ENCODE measurements at places on chromosomes 7 and 10.

DNA sequence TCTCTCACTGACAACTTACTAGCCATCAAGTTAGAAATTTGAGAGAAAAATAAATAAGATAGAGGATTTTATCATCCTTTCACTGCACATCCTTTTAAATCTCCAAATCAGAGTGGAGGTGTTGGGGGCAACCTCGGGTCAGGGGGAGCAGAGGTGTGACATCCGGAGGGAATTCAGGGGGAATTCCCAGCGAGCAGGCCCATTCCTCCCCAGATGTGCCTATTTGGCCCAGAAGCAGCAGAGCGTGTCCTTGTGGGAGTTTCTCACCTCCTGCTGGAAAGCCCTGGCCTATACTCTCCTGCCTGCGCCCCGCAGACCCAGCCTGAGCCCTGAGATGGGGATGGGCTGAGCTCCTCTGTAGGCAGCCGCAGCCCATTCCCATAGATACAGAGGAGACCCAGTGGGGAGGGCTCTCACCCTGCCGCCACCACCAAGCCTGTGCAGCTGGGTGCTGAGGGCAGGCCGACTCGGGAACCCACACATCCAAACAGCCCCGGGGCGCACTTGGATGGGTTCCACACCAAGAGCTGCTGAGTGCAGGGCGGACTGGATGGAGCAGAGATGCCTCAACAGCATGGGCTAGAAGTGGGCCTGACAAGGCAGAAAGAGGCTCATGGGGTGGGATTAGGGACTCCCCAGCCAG, 124.5 kb downstream of the CXCL12 start:
- DNase-seq = no peak

GRCh38 chr7:572416-573268, 53.0 kb upstream of the PDGFA start:
- no peak for DNase-seq

DNA sequence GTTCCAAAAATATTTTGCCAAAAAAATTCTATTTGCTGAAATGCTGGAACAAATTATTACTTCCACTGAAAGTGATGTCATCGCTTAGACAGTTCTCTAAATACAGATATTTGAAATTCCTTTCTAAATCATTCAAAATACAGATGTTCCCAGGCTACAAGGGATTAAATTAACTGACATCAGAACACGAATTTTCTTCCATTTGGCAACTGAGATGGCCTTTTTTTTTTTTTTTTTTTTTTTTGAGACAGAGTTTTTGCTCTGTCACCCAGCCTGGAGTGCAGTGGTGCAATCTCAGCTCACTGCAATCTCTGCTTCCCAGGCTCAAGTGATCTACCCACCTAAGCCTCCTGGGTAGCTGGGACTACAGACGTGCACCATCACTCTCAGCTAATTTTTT, 57.0 kb downstream of the P4HA1 start:
- DNase-seq = no peak

DNA sequence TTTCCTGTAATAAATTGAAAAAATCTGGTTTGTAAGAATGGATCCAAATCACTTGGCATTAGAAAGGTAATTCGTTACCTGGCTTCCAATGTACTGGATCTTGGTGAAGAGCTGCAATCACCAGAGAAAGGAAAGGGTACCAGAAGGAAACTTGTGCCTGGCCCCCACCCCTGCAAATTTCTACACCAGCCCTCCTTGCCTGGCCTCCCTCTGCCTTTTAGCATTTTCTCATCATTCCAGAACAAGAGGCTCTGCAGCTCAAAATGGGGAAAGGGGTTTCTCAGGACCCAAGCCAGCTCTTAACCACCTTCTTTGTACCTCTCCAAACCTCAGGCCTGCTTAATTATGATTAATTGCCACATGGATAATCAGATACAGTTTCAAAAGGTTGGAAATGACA, 612.8 kb upstream of the MGMT start:
- no peak for DNase-seq

DNA sequence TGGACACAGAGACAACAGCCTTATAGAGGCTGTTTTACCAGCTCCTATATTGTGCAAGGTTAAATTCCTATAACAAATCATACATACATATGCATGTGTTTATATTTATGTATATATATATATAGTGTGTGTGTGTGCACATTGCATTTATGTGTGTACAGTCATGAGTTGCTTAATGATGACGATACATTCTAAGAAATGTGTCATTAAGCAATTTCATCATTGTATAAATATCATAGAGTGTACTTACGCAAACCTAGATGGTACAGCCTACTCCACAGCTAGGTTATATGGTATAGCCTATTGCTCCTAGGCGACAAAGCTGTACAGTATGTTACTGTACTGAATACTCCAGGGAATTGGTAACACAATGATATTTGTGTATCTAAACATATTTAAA, 30.1 kb upstream of the TNKS2 start:
- no peak for DNase-seq

GRCh38 chr10:12022580-12023257, 19.9 kb downstream of the UPF2 start:
- no peak for DNase-seq

- no peak for DNase-seq
Observed at GRCh38 chr10:31020209-31020608, 11.5 kb downstream of the ZNF438 start.

DNA sequence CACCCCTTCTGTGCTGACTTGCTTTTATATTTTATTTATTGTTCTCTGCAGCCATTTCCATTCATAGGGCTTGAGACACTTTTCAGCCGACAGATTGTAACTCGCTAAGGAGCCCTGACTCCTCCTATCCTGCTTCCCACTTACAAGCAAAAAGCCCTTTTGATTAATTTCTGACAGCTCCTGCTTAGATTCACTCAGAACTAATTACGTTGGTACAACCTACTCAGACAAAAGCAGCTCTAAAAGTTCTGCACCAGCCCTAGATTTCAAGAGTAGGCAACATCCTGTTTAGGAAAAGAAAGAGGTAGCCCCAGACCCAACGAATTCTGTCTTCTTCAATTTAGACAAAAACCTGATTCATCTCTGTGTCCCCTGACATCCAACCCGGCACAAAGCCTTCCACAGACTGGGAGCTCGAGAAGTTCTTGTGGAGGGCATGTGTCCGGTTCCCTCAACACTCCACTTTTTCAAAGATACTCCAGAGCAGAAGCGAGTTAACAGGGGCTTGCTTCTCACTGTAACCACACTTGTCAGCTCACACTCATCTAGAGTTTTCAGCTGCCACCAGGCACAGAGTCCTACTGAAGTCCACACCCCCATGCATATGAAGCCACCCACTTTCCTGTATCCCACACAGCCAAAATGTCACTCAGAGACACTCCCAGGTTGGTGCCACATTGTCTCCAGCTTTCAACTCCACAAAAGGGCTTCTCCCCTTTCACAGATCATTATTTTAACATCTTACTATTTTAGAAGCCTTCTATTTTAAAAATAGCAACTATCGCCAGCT, 113.6 kb upstream of the NFE2L3 start:
- no peak for DNase-seq

DNA sequence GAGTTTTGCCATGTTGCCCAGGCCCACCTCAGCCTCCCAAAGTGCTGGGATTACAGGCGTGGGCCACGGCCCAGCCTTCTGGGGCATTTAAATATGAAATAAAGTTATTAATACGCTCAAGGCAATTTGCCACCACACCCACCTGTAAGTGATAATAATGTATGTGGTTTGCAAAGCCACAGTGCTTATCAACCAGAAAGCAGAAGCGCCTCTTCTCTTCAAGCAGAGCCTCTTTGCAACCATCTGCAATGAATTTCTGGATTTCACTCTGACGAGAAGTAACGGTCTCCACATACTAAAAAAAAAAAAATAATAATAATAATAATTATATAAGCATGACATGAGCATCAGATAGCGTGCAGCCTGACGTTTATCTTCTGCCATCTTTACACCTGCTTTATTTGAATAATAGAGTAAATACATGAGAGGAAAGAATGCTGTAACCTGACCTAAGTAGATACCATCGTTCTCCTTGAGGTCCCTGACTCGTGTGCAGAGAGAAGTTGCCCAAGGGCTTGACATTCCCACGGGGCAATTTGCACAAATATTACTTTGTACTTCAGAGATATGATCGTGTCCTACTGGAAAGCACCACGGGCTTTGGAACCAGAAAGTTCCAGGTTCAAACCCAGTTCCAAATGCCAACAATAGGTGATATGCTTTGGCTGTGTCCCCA, 34.0 kb downstream of the BRI3 start:
- no peak for DNase-seq

GRCh38 chr10:132303361-132304115, 4.2 kb downstream of the STK32C start:
- DNase-seq = no peak

- no peak for DNase-seq
Observed at GRCh38 chr7:6012355-6013104, 3.5 kb downstream of the AIMP2 start.

DNA sequence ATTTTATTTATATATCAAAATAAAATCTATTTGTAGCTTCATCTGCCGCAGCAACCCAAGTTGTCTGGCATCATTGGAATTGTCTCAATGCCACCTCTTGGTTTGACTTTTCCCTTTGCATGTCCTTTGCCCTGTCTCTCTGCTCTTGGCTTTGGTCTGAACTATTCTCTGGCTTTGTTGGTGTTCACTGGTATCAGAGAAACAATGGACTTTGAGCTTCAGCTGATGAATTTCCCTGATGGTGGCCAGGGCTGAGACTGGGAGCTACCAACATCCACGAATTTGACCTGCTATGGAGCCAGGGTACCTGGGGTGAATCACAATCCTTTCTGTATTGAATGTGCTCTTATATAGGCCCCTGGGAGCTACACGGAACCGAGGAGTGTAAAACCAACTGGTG, 311.7 kb upstream of the KIAA1217 start:
- DNase-seq = no peak

DNA sequence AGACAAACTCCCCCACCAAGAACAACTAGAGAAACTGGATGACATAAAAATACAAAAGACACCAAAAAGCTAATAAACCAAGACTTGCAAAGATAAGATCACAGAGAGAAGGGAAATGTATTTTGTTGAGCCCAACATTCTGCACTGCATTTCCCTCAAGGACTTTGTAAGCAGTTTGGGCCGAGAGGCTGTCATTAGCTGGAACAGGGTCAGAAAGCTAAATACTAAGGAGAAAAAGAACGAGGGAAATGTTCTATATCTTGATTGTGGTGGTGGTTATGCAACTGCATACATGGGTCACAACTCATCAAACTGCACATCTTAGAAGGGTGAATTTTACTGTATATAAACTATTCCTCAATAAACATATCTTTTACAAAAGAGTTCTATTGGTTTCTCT, 315.0 kb downstream of the IPMK start:
- DNase-seq = no peak

DNA sequence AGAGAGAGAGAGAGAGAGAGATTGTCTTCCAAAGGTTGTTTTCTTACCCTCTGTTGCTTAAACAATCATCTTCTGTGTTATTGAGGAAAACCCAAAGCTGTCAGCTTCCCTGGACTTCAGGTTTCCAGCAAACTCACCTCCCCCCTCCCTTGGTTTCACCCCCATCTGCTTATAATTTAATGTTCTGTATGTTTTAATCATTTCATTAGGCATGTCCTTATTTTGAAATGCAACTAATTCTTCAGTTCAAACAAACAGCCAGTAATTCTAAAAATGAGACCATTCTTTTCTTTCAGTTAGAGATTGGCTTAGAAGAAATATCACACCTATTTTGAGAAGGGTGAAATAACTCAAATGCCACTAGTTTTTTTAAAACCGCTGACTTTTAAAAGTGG, 102.9 kb downstream of the FAM204A start:
- no peak for DNase-seq

All from stimulated activated CD8-positive, alpha-beta memory T cell treated with anti-CD3 and anti-CD28 coated beads, Interleukin-15, amount 100 ng/mL, for 1 hour (primary cell).